Nucleus accumbens (tissue), 56 donors: ENCODE measurements at places on chromosomes 5 and 9.

- no peak for DNase-seq
These were observed 80.0 kb upstream of the C9orf72 start for GRCh38 chr9:27653246-27653645.

DNA sequence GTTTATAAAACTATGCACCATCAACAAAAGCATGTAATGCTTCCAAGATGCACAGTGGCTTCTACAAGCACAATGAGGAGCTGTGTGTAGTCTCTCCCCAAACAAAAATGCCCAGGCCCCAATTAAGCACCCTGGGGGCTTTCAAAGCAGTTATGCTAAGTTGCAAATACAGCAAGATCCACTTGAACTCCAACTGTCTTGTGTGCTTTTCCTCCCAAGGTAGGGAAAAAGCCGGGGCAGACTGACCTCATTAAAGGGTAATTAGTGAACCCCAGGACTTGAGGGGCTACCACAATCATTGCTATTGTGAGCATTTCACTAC is 13.1 kb downstream of the ZNF608 start:
- DNase-seq: no peak

GRCh38 chr5:158407824-158408195 is 548.9 kb upstream of the CLINT1 start:
- DNase-seq: no peak

GRCh38 chr9:129649726-129650679 is 8.1 kb upstream of the ASB6 start:
- no peak for DNase-seq

DNA sequence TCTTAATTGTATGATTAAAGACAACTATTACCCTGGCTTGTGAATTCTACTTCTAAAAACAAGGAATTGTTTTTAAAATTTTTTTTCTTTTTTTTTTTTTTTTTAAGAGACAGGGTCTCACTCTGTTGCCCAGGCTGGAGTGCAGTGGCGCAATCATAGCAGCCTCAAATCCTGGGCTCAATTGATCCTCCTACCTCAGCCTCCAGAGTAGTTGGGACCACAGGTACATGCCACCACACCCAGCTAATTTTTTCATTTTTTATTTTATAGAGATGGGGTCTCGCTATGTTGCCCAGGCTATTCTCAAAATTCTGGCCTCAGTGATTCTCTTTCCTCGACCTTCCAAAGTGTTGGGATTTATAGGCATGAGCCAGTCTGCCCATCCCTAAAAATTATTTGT is 62.3 kb downstream of the HABP4 start:
- no peak for DNase-seq

DNA sequence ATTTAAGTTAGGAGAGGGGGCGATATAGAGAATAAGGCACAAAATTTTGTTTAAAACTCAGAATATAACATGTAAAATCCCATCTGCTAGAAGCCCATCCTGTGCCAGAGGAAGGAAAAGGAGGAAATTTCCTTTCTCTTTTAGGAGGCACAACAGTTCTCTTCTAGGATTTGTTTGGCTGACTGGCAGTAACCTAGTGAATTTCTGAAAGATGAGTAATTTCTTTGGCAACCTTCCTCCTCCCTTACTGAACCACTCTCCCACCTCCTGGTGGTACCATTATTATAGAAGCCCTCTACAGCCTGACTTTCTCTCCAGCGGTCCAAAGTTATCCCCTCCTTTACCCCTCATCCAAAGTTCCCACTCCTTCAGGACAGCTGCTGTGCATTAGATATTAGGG is 18.3 kb downstream of the MOCS2 start:
- no peak for DNase-seq

DNA sequence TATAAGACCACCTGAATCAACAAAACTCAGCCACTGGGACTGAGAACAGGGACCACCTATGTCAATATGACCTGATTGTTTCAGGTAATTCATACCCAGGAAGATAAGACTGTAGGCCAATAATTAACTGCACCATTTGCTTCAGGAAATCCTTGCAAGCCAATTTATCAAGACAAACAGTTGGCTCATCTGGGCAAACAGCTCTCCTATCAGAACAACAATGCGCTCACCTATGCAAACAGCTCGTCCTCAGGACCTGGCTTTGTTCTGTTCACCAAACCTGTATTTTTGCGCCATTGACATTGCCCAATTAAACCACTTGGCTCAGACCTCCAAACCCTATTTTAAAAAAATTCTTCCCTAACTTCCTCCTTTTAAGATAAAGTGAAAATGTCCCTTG is 92.3 kb upstream of the MARCHF11 start:
- no peak for DNase-seq

DNA sequence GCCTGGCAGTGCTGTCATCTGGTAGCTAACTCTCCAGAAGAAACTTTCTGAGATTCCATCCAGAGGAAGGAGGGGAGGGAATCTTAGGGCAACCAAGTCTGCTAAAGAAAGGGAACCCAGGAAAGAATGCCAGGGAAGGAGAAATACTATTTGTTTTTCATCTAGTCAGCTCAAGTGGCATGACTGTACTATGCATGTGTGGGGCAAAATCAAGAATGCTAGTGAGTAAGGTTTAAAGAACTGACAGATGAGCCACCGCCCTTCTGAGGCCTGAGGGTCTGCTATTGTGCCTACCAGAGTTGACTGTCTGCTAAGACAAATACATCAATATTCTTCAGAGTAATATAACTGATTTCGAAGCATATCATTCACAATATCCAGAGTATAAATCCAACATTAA is 204.2 kb downstream of the SLC12A2 start:
- no peak for DNase-seq

DNA sequence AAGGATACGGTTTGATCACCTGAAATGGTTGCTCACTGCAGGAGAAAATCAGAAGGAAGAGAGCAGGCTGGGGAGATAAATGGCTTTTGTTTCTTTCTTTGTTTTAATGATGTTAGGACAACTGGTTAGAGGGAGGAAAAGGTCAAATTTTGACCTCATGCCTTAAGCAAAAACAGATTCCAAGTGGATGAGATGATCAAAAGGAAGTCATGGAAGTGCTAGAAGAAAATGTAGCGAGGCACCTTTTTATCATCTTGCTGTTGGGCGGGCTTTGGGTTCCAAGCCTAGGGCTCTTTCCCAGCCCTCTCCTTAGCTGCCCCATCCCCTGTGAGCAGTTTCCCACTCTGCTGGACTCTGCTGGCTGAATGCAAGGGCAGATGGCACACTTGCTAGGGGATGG is 127.9 kb downstream of the ADAMTS2 start:
- no peak for DNase-seq

- DNase-seq: no peak
These were observed 72.6 kb downstream of the GTF3C4 start for GRCh38 chr9:132742821-132743311.

DNA sequence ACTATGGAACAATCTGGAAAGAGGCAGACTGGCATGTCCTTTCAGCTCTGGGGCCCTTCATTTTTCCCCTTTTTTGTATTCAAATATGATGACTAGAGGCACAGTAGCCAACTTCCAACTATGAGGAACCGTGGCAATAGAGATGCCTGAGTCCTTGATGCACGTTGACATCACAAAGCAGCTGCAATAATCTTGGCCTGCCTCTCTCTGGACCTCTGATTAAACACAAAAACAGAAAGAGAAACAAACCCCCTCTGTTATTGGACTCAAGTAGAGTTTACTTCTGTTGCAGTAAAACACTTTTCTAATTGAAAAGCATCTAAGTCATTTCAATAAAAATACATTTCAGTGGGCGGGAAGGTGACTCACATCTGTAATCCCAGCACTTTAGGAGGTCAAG is 122.2 kb upstream of the GRAMD2B start:
- no peak for DNase-seq

DNA sequence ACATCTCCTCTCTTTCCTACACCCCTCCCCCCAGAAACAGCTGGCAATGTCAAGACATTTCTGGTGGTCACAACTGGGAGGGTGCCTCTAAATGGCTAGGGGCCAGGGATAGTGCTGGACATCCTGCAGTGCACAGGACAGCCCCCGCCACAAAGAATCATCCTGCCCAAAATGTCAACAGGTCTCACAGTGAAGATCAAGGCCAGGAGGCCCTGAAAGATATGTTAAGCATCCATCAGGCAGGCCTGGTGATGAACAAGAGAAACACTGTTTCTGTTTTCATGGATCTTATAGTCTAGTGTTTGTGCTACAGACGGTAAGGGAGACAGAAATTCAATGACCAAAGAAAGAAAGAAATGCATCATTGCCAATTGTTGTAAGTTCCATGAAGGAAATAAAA is 45.9 kb downstream of the WWC1 start:
- no peak for DNase-seq

GRCh38 chr9:27276193-27277030 is 20.5 kb downstream of the EQTN start:
- no peak for DNase-seq
